ENCODE measurements at places on chromosomes 1 and 21.

- peak; percentile 97 for DNase-seq
These were observed 23.4 kb downstream of the CSF1 start for GRCh38 chr1:109933856-109934711.

- DNase-seq = peak; percentile 97
These were observed at the start of the genes EFCAB7 and ITGB3BP for GRCh38 chr1:63522891-63523728. Gene EFCAB7 (plus strand): TSS chr1:63523525. CDS start chr1:63525573, 2,048 bp downstream. Gene ITGB3BP (minus strand): TSS chr1:63523225. CDS start chr1:63523133, 92 bp downstream.

GRCh38 chr1:53591924-53592323 lies 132.7 kb downstream of the DMRTB1 start:
- DNase-seq = no peak

DNA sequence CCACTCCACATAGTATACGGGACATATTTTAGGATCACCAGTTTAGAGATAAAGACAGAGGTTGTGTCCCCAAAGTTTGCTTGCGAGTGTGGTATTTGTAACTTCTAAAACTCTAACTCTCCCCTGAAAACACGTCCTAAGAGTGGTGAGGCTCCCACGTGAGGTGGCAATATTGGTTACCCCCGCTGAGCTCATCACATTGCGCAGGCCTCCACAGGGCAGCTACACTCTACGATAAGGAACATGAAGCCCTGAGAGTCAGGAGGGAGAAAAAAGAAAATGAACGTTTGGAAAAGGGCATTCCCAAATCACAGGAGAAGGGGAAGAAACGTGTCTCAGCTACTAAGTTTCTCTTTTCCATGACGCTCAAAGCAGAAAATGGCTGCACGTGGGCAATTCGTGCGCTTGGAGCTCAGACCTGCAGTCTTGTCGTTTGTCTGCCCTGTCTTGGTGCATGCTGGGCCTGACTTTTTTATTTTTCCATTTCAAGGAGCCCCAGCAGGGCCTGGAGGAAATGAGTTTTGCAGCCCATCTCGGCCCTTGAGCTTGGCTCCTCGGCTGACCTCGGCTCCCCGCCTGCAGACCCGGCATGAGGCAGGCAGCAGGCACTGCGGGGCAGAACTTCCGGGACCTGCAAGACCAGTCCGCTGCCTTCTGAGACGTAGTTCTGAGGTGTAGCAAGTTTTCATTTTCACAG lies 25.7 kb downstream of the ERG start:
- no peak for DNase-seq

GRCh38 chr1:16174886-16175598 lies 19.2 kb upstream of the EPHA2 start:
- DNase-seq = no peak

DNA sequence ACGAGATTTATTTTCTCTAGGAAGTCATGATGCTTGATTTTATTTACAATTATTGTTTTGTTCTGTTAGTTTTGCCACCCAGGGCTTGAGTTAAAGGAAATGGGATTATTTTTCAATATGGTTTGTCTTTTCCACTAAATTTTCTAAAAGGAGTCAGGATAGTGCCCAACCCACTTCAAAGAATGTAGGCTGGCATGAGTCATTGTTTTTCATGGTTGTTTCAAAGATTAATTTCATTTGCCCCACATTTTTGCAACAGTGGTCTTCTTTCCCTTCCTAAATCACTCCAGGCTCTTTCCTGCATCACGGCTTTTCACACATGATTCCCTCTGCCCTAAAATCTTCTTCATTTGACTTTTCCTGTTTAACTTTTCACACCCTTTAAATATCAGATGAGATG lies 2.5 kb downstream of the SLAMF6 start:
- DNase-seq = peak; percentile 14

- no peak for DNase-seq
These were observed 305.2 kb upstream of the FMN2 start for GRCh38 chr1:239786464-239786863.

GRCh38 chr1:234862944-234863515 lies 253.1 kb upstream of the IRF2BP2 start:
- peak; percentile 60 for DNase-seq

- peak; percentile 62 for DNase-seq
These were observed 12.8 kb upstream of the CDC42 start for GRCh38 chr1:22039594-22040285.

DNA sequence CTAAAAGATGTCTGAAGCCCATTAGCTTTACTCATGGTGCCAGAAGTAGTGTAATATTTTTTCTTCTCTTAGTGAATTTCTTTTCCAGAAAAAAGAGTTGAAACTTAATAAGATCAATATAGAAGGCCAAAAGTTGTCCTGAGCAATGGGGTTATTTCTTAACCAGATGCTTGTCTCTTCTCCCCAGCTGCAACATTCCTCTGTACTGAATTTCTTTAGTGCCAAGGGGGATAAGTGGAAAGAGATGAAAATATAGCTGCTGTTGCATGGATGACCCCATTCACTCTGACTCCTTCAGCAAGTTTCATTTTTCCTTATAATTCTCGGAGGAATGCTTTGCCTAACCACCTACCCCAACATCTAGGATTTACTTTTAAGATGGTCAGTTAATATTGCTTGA lies 675.0 kb downstream of the USP25 start:
- no peak for DNase-seq

GRCh38 chr1:89995598-89996449 lies 914 bp downstream of the ZNF326 start:
- peak; percentile 72 for DNase-seq

DNA sequence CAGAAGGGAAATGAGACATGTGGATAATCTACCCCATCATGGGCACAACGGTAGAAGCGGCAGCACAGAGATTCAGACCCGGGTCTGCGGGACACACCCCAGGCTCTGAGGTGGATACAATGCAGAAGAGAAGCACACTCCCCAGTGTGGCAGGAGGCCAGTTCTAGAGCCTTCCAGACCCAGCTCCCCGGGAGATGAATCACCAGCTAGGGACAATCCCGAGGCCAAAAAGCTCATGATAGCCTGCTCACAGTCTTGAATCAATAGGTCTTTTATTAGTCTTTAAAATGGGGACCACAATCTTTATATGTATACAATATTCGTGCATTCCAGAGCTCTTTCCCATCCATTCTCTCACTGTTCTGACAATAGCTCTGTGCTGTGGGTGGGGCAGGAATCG lies 57.3 kb upstream of the DIRAS3 start:
- DNase-seq = peak; percentile 56

DNA sequence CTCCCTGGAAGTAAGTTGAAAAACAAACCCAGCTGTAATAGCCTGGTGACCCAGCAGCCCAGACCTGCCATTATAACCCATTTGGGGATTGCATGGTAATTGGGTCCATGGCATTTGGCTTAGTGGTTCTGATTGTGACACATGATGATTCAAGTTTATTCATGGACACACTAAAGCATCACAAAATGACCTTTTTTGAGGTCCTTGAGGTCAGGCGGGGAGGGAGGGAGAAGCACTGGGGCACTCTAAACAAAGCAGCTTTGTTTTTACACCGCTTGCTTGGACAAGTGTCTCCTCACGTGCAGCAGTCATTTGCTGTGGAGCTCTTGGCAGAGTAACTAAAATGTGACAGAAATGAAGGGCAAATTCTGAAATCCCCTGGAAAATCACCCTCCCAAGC lies 241.0 kb upstream of the SGIP1 start:
- no peak for DNase-seq

- DNase-seq = no peak
These were observed 15.1 kb upstream of the VCAM1 start for GRCh38 chr1:100704473-100704872.

- no peak for DNase-seq
These were observed 284.1 kb downstream of the HHIPL2 start for GRCh38 chr1:222263791-222264190.

- no peak for DNase-seq
These were observed 7.2 kb downstream of the RER1 start for GRCh38 chr1:2398871-2399270.

DNA sequence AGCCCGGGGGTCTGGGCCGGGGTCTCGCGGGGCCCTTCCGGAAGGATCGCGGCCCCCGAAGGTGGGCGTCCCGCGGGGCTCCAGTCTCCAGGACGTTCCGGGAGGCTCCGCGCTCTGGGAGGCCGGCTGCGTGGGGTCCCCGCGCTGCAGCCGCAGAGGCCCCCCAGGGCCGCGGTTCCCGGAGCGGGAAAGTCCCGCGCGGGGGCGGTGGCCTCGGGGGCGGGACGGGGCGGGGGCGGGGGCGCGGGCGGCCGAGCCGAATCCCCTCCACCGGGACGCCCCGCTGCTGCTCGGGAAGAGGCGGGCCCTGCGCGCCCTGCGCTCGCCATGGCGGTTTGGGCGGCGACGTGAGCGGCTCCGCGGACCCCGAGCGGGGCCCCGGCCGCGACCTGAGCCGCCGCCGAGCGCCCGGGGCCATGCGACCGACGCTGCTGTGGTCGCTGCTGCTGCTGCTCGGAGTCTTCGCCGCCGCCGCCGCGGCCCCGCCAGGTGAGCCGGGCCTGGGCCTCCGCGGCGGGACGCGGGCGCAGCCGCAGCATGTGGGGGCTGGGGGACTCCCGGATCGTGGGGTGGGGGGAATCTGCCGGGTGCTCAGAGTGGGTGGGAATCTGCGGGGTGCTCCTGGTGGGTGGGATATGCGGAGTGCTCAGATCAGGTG lies at the start of gene IFNGR2:
IFNGR2 (plus strand) TSS at position 286 of the 658 bp plus-strand sequence; CDS start at position 417, 131 bp downstream.
- peak; percentile 47 for DNase-seq

GRCh38 chr1:182460550-182460951 lies 10.6 kb downstream of the RGSL1 start:
- no peak for DNase-seq

- DNase-seq = peak; percentile 16
These were observed 62.4 kb downstream of the CD247 start for GRCh38 chr1:167455786-167456446.

DNA sequence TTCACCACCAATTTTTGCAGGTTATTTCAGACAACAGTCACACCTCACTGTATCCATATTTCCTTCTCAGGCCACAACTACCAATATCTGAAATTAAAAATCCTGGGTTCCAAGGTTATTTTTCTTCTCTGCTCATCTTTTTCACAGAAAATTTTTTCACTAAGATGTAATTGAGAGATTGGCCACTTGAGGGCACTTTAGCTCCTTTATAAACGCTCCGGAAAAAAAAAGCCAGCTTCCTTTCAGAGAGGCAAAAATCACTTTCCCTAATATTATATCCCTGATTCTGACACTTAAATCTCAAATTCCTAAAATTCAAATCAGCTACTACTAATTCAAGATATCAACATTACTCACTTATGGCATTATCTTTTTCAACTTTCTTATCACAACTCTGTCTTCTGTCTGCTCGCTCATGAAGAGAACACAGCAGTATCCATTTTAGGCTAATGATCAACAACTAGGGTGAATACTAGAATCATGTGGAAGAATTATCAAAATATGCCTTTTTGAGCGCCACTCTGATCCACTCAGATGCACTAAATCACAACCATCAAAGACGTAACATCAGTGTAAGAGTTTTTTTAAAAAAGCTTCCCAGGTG lies 101.4 kb upstream of the RGS1 start:
- DNase-seq = peak; percentile 70

GRCh38 chr1:91714867-91715381 lies 171.0 kb downstream of the TGFBR3 start:
- DNase-seq = no peak

DNA sequence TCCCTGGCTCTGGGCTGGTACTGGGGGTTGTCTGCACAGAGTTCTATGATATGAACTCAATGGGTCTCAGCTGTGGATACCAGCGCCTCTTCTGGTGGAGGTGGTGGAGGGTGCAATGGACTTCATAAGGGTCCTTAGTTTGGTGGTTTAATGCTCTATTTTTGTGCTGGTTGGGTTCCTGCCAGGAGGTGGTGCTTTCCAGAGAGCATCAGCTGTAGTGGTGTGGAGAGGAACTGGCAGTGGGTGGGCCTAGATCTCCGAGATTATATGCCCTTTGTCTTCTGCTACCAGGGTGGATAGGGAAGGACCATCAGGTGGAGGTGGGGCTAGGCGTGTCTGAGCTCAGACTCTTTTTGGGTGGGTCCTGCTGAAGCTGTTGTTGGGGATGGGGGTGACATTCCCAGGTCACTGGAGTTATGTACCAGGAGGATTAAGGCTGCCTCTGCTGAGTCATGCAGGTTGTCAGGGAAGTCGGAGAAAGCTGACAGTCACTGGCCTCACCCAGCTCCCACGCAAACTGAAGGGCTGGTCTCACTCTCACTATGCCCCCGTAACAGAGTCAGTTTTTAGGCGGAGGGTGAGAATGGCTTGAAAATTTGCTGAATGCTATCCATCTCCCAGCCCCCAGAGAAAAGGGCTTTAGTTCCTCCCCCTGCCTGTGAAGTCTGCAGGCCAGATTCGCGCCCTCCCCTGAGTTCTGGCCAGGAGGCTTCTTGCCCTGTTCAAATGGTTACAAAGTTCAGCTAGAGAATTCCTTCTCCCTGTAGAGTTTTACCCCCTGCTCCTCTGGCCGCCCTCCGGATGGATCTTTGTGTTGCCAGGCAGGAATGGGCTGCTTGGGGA lies 902.9 kb downstream of the LTN1 start:
- no peak for DNase-seq

Data from ELR (cell line).